ENCODE measurements at places on chromosomes 1 and 21.

GRCh38 chr1:226674892-226675714 is 64.0 kb downstream of the ITPKB start:
- DNase-seq: no peak

DNA sequence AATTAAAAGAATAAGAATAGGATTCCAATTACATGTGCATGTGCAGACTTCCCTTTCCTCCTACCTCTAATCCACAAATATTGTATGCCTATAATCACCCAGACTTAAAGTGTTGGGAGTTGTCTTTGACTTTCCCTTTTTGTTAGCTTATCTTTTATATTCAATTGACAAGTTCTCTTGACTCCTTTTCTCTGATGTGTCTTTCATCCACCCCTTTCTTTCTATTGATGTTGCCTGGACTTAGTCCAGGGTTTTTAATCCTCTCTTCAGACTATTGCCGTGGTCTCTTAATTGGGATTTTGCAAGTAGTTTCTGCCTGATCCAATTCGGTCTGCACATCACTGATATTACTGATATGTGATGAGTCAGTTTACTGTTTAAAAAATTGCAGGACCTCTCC is 170.9 kb downstream of the LHX8 start:
- no peak for DNase-seq

GRCh38 chr1:115456441-115456961 is 118.5 kb upstream of the NGF start:
- DNase-seq: no peak

GRCh38 chr1:241101622-241102021 is 255.4 kb downstream of the RGS7 start:
- no peak for DNase-seq

DNA sequence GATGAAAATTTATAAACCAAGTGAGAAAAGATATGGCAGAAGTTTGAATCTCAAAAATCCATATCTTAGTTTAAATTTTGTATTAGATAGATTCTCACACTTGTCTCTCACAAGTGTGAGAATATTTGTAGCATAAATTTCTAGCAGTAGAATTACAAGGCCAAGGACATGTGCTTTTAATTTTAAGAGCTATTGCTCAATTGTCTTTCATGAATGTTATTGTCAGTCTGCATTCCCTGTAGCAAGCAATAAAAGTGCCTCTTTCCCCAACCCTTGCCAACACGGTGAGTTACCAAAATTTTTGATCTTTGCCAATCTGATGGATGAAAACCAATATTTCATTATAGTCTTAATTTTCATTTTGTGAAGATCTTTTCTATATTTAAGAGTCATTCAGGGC is 64.0 kb downstream of the CTH start:
- no peak for DNase-seq

DNA sequence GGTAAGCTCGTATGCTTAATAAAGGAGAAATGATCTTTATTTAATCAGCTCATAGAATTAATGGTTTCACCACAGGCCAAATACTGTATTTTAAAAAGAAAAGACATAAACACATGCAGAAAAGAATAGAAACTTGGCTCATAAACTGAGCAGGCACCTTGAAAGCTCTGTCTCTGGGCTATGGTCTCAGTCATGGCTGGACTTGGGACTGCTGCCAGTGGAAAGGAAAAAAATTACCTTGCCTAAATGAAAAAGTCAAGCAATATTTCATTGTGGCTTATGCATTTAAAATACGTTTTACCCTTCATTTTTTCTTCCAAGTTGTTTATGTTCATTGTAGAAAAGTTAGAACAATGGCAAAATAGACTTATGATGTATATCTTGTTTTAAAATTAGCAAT is 8.0 kb downstream of the LRRC42 start:
- no peak for DNase-seq

DNA sequence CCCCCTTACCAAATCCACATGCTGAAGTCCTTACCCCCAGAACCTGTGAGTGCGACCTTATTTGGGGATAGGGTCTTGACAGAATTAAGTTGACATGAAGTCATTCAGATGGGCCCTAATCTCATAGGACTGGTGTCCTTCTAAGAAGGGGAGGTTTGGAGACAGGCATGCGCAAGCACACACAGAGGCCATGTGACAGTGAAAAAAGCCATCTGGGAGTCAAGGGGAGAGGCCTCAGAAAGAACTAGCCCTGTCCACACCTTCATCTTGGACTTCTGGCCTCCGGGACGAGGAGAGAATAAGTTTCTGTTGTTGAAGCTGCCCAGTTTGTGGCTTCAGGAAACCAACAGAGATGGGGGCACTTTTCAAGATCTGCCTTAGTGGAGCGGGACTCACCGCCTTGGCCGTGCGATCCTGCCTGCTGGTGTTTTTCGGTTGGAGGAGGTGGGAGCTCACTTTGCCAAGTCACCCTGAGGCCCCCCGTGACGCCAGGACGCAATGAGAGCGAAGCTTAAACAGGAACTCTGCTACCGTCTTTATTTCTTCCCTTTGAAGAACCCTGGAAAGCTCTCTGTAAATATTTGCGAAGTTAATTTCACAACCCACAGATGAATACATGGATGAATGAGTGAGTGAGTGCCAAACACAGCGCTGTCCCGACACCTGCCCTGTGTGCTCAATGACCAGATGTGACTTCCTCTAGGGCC is 42.5 kb upstream of the C1orf174 start:
- DNase-seq: no peak

DNA sequence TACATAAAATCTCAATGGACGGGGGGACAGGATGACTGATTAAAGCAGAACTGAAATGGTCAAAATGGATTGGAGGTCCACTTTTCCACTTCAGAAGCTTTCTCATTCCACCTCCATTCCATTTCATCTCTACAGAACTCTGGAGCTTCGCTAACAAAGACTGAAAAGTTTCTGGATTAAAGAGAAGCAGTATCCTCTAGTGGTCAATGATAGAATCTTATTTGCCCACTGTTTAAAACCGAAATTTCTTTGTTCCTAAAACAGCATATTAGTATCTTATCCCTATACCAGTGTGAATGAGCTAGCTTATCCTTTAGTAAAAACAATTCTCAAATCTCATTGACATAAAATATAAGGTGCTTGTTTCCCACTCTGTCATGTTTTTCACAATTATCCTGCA is 890.6 kb downstream of the KCNT2 start:
- DNase-seq: no peak

DNA sequence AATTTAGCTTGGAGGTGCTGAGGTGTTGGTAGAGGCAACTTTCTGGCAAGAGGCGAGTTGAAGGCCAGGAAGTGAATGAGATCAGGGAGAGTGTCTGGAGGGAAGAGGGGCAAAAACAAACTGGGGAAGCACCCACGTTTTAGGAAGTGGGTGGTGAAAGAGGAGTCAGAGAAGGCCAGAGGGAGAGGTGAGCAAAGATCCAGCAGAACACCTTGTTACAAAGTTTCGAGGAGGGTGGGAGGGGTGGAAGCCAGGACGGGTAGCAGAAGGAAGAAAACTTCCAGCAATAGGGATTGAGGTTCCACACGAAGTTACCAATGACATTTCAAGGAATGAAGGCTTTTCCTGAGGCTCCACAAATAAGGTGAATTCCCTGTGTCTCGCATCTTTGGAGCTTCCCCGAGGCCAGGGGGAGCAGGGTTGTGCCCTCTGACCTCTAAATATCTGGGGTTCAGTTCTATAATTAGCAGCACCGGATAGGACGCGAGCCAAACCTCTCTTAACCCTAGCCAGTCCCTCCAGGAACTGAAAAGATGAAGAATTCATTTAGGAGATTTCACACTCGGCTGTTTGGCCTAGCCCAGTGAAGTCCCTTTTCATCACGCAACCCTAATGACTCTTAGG is 578 bp upstream of the SESN2 start:
- DNase-seq: no peak

DNA sequence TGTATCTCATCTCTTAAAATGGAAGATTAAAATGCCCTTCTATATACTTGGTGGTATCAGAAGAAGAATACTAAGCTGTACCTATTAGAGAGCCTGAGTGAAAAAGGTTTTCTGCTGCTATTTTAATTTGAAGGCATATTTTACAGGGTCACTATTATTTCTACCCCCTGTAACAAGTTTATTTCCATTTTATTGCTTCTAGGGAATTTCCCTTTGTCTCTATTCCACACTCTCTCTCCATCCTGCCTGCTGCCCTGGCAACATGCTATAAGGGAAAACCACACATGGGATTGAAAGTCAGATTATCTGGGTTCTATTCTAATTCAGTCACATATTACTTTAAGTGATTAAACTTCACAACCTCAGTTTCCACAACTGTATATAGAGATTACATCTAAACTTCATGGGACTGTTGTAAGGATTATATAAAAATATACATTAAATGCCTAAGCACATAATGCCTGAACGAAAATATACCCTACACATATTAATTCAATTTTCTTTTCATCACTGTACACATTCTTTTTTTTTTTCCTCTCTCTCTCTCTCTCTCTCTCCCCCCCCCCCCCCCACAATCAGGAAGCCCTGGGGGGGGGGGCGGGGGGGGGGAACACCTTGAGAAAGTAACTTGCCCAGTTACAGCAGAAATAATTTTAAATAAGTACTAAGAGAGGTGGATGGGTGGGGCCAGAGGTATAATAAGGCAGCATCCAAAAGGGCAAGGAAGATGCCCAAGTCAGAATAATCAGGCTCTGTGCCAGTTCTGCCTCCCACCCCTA is 51.5 kb downstream of the LUZP1 start:
- DNase-seq: no peak

- no peak for DNase-seq
Observed at GRCh38 chr1:4165686-4166300, 265.7 kb upstream of the C1orf174 start.

GRCh38 chr1:217647791-217648190 is 16.6 kb downstream of the SPATA17 start:
- no peak for DNase-seq

- no peak for DNase-seq
Observed at GRCh38 chr1:50268049-50268448, 155.2 kb downstream of the DMRTA2 start.

- DNase-seq: no peak
Observed at GRCh38 chr21:25461725-25462124, 145.6 kb downstream of the MRPL39 start.

DNA sequence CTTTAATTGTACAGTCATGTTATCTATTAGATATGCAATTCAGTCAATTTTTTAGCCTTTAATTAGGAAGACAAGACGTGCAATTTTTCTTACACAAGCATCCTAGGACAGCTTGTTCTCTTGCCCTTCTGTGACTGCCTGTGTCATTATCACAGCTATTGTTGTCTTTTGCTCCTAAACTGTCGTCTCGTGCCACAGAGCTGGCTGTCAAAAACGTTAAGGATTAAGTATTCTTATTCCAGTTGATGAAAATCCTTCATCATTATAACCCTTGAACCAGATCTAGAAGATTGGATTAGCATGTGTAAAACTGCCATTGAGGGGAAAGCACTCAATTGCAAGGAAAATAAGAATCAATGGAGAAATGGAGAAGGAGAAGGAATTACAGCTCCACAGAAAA is 43.8 kb upstream of the AIM2 start:
- DNase-seq: no peak

GRCh38 chr1:40045182-40045581 is 4.7 kb downstream of the CAP1 start:
- no peak for DNase-seq

All from NCI-H2081 treated with DMSO at 0.1 percent for 48 hours (cell line).